CD4-positive, alpha-beta T cell (primary cell): ENCODE measurements at places on chromosomes 5 and 9.

DNA sequence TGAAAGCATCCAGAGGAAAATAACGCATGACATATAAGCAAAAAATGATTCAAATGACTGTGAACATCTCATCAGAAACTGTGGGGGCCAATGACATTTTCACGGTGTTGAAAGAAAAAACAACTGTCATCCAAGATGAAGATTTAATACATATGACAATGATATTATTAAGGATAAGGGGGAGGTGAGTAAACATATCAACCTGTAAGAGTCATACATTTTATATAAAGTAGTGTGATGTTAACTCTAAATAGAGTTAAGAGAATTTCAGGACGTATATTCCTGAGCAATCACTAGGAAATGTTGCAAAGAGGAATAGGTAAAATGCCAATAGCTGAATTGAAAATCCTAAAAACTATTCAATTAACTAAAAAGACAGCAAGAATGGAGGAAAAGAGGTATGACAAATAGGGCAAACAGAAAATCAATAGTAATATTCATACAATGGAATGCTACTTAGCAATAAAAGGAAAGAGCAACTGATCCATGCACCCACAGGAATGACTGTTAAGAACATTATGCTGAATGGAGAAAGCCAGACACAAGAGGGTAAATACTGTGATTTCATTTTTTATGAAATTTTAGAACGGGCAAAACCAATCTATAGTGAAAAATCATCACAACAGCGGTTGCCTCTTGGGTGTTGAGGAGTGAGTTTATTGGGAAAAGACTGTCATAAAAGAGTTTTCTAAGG lies 92.4 kb upstream of the JAK2 start:
- no peak for DNase-seq

GRCh38 chr5:169668732-169669131 lies 31.7 kb downstream of the DOCK2 start:
- DNase-seq = no peak

GRCh38 chr5:42992088-42992879 lies 47.8 kb downstream of the ANXA2R start:
- peak; percentile 92 for DNase-seq

DNA sequence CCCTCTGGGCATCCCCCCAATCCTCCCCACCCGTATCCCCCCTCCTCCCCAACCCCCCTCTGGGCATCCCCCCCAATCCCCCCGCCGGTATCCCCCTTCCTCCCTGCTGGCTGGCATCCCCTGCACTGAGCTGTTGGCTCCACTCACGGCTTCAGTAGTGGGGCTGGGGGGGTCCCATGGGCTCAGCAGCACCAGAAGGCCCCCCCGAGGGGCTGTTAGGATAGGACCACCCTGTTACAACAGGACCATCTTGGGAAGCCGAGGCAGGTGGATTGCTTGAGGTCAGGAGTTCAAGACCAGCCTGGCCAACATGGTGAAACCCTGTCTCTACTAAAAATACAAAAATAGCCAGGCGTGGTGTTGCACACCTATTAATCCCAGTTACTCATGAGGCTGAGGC lies 42.4 kb downstream of the EXD3 start:
- DNase-seq = no peak

DNA sequence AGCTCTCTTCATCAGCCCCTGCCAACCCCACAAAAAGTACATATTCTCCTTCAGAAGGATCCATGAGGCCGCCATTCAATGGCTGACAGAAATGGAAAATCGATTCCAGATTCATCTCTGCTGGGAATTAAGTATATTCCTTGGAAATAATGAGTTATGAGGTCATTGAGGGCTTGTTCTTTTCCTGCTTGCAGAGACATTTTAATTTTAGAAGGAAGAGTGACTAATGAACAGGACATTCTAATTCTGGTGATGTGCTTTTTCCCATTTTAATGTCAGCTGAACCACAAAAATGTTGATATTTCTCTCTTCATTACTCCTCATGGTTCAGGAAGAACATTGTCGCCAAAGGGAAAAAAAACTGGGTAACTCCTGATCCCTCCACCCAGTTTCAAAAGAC lies 314.0 kb downstream of the PIK3R1 start:
- DNase-seq = no peak

DNA sequence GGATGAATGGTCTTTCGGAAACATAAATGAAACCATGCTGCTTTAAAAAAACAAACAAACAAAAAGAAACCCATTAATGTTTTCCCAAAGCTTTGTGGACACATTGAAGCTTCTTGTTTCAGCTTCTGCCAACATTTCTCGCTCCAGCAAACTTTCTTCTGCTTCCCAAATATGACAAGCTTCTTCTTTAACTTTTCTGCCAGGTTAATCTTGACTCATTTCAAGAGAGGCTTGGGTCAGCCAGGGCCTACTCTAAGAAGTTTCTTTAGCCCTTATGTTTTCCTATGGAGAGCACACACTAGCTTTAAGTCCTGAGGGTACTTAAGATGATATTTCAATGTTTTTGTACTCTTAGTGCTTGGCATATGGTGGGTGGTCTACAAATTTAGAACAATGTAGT lies 6.1 kb downstream of the ANXA1 start:
- DNase-seq = no peak

DNA sequence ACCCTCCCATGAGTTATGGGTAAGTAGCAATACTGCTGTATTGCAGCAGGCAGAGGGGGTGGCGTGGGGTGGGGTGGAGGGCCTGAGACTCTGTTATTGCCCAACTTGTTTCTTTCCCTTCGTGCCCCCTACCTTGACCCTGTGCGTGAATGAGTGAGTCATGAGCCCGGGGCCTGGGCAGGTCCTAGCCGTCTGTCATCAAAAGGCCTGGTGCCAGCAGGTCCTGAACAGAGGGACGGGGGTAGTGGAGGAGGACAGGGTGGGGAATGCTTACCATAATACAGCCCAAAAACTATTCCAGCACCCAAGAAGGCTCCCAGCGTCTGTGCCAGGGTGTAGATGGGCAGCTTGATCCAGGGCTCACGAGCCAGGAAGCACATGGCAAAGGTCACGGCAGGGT lies 4.3 kb downstream of the AQP3 start:
- no peak for DNase-seq

GRCh38 chr5:179008667-179009066 lies 13.5 kb upstream of the GRM6 start:
- no peak for DNase-seq

DNA sequence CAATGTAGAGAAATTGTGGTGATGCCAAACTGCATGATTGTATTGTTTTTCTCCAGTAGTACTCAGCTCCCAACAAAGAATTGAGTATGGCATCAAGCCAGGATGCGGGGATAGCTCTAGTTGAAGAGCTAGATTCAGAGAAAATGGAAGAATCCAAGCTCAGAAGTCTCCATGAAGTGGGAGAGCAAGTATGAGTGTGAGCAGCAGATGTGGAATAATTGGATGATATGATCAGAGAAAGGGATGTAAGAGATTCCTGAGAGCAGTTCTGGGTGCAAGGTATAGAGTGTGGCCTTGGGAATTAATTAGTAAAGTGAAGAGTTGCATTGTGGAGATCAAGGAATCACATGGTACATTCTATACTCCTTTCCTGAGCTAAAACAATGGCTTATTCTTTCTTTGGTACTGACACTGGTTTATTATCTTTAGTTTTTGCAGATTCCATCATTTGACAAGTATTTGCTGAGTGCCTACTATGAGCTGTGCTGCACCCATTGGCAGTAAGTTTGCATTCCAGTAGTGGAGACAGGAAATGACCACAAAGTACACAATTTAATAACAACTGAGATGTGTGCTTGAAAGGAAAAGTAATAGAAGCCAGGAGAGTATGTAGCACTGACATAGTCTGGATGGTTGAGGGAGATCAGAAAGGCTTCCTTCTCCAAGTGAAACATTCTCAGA lies 177.1 kb downstream of the CPLANE1 start:
- DNase-seq = no peak

DNA sequence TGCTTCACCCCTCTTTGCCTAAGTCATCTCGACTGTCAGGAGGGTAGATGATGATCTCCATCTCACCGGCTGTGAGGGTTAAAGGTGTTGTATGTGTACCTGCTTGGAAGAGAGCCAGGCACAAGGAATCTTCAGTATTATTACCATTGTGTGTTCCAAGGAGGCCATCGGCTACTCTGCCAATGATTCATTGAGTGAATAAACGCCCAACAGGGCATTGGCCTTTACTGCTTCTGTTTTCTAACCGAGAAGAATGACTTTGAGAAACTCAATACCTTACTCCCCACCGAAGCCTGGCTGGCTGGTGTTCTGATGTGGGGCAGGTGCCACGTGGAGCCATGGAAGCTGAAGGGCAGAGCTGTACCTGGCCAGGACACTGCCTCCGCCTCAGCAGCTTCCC lies 228.8 kb downstream of the SNX18 start:
- no peak for DNase-seq

- DNase-seq = no peak
Observed at GRCh38 chr9:109411798-109412352, 86.2 kb downstream of the PTPN3 start.

DNA sequence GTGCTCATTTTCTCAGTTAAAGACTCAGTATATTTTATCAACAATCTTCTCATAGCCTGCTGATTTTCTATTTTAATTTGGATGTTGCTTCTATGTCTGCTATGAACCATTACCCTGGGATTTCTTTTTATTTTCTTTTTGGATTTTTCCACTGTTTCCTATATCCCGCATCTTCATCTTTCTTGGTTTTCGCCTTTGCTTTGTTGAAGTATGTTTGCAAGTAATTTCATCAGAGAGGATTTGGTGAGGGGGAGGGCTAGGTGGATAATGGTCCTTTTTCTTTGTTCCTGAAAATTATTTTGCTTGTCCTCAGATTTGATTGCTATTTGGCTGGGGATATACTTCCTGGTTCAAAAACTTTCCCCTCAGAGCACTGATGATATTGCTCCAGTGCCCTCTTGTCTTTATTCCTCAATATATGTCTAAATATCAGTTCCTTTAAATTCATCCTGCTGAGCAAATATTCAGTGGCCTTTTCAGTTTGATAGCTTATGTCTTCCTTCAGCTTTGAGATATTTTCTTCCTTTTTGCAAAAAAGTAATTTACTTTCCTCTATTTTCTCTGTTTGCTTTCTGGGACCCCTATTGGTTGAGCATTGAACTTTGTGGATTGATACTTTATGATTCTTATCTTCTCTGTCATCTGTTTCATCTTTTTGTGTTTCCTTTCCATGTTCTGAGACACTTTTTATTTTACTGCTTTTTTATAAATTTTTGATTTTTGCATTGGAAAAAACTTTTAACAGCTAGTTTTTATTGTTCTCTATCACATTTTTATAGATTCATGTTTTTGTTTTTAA lies 227.6 kb upstream of the ELL2 start:
- DNase-seq = no peak

DNA sequence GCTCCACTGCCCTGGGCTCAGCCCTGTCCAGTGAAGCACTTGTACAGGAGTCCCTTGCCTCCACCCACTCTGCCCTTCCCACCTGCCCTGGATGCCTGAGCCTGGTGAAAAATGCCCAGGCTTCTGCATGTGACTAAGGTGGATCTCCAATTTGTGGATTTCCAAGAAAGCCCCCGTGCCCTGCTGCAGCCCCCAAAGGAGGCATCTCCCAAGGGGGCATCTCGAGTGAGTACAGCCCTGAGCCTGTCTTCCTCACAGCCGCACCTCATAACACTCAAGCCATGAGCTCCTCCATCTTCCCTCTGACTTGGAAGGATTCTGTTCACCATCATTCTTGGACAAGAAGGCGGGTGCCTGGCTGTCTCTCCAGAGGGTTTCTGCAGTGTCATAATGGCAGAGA lies 158.0 kb upstream of the PPP1R26 start:
- DNase-seq = no peak

DNA sequence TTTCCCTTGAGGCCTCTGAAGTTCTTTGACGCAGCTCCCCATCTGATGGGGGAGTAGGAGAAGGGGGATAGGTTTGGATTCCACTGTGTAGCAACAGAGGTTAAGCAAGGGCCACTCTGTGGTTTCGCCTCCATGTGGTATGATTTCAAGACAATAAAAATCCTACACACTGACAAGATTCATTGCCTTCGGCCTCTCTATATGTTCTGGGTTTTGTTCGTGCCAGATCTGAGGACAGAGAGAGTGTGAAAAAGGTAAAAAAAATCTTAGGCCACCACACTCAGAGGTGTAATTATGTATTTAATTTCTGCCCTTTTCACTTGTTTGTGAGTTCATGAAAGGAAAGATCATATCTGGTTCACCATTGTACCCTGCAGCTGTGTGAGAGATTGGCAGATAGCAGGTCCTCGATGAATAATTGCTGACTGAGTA lies 715.2 kb upstream of the ZNF608 start:
- no peak for DNase-seq

GRCh38 chr5:93582677-93583438 lies at the start of gene NR2F1:
Gene NR2F1, plus strand, starts transcription at chr5:93583222. Its CDS starts 1,802 bp downstream, at chr5:93585024.
- DNase-seq = no peak

GRCh38 chr5:88944751-88945531 lies 62.0 kb upstream of the MEF2C start:
- no peak for DNase-seq

GRCh38 chr9:75083188-75083970 lies 4.6 kb downstream of the NMRK1 start:
- DNase-seq = no peak

- no peak for DNase-seq
Observed at GRCh38 chr9:95570150-95570549, 53.4 kb upstream of the PTCH1 start.

DNA sequence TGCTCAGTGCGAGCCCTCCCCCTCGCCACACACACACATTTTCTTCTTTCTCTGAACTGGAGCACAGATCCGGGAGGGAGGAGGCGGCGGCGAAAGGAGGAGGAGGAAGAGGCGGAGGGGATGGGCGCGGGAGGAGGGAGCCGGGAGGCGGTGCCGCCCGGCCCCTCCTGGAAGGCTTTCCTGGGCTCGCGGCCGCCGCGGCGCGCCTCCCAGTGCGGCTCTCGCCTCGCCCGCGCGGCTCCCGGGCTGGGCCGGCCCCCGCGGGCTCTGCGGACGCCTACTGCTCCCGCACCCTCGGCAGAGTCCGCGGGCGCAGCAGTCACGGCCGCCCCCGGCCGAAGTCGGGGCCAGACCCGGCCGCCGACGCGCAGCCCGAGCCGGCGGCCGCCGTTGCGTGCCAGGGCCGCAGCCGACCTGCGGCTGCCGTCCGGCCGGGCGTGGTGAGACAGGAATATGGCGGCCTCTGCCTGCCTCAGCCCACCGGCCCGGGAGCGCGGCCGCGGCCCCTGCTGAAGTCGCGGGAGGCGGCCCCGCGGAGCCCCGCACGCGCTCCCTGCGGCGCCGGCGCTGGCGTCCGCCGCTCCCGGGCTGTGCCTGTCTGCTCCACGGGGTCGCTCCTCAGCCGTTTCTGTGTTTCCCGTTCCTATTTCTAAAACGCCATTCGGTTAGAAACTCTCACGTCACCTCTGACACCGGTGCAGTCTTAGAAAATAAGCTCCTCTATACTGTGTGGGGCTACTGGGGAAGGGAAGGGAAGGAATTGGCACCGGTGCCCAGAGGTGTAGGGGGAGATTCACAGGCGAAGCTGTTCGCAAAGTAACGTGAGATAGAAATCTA lies 500 bp upstream of the GNAQ start:
- peak; percentile 24 for DNase-seq

- no peak for DNase-seq
Observed at GRCh38 chr5:87004101-87004500, 263.6 kb upstream of the RASA1 start.

GRCh38 chr5:27472000-27472763 lies 433.8 kb upstream of the CDH9 start:
- no peak for DNase-seq

- DNase-seq = no peak
Observed at GRCh38 chr9:109769250-109769649, 10.7 kb upstream of the PALM2AKAP2 start.
